ENCODE measurements at places on chromosomes 13 and 19.
A peak's percentile ranks its signal among the peaks of the same experiment; 100 is the strongest.

DNA sequence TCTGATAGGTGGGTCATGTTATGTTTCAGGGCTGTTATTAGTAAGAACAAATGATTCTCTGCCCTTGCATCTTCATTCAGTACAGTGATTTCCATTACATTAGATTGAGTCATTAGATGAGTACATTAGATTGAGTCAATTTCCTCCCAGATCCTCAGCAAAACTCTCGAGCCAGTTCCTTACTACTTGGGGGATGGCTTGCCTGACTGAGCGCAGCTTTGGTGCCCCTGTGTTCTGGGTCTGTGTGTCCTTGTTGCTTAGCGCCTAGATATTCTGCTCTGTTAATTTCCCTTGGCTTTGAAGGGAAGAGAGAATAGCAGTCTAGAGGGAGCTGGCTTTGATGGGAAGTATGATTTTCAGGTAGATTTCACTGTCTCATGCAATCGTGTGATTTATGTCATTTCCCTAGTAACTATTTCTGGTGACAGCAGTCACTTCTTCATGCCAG is 19.1 kb upstream of the SCEL start:
- no peak overlapping the region for H3K27ac ChIP-seq
- H3K36me3 ChIP-seq, result no peaks in the 10 kb centered on the region
- no peaks in the 10 kb centered on the region for H3K4me1 ChIP-seq
- no peaks in the 10 kb centered on the region for H3K27me3 ChIP-seq

DNA sequence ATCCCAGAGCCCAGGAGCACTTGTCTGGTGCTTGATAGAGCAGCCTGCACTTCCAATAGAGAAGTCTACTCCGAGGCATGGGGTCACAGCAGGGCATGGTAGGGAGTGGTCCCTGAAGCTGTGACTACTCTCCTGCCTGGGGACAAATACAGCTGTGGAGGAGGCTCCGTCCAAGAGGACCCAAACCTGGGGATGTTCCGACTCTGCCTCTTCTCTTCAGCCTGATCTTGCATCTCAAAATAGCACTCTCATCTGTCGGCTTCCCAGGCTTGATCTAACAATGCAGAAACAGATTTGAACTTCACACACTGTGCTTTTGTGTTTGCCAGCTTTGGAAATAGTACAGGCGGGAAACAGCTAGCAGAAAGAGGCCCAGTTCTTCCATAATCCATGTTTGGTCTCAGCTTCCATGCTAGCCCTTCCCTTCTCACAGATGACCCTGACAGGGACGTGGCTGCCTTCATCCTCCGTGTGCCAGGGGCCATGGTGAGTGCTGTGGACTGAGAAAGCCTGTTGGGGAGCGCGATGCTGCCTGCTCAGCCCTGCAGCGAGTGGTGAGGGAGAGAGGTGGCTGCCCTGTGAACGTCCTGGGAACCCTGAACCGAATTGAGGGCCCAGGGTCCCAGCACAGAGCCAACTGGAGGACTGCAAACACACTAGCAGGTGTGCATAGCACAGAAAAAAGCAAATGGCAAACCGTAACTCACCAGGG is 150.3 kb upstream of the GPR12 start:
- no peak overlapping the region for H3K27ac ChIP-seq
- H3K36me3 ChIP-seq, result no peaks in the 10 kb centered on the region
- peaks cover 4% of the 10 kb centered on the region for H3K27me3 ChIP-seq
- H3K4me3 ChIP-seq, result no peak overlapping the region
- DNase-seq, result no peak

GRCh38 chr19:17755443-17755890 is 4.2 kb downstream of the FCHO1 start:
- H3K4me1 ChIP-seq, result no peaks in the 10 kb centered on the region

- no peak for DNase-seq
- no peak overlapping the region for H3K27ac ChIP-seq
- no peak overlapping the region for H3K4me3 ChIP-seq
- peaks cover 7% of the 10 kb centered on the region for H3K4me1 ChIP-seq
- no peaks in the 10 kb centered on the region for H3K36me3 ChIP-seq
- H3K27me3 ChIP-seq, result no peaks in the 10 kb centered on the region
Observed at GRCh38 chr19:35710784-35711723, 6.7 kb downstream of the ZBTB32 start.

GRCh38 chr13:27997904-27998522 is 9.5 kb upstream of the URAD start:
- H3K4me3 ChIP-seq, result no peak overlapping the region
- no peaks in the 10 kb centered on the region for H3K36me3 ChIP-seq
- H3K27me3 ChIP-seq, result no peaks in the 10 kb centered on the region
- H3K4me1 ChIP-seq, result no peaks in the 10 kb centered on the region

- no peak overlapping the region for H3K27ac ChIP-seq
- no peaks in the 10 kb centered on the region for H3K4me1 ChIP-seq
Observed at GRCh38 chr19:33689868-33690267, 68.1 kb downstream of the CHST8 start.

DNA sequence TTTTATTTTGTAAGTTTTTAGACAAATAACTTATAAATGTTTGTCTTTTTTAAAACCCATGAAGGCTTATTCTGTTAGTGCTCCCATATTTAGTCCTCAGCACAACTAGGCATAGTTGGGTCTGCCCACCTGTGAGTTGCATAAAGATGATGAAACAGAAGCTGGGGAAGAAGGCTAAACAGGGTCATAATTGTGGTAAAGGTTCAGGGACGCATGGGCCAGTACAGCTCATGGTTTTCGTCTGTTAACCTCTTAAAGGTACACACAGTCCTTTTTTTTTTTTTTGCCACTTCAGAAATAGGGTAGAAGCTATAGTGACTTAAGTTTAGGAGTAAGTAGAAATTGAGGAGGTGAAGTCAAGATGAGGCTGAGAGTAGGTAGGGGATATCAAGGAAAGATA is 58.3 kb downstream of the TM9SF2 start:
- no peaks in the 10 kb centered on the region for H3K27me3 ChIP-seq
- H3K4me3 ChIP-seq, result no peak overlapping the region
- H3K4me1 ChIP-seq, result no peaks in the 10 kb centered on the region
- H3K27ac ChIP-seq, result no peak overlapping the region
- peaks cover 3% of the 10 kb centered on the region for H3K36me3 ChIP-seq

- H3K36me3 ChIP-seq, result no peaks in the 10 kb centered on the region
- H3K27ac ChIP-seq, result no peak overlapping the region
- no peak for DNase-seq
- H3K4me3 ChIP-seq, result no peak overlapping the region
- no peaks in the 10 kb centered on the region for H3K27me3 ChIP-seq
Observed at GRCh38 chr13:58056426-58056825, 424.9 kb downstream of the PCDH17 start.

DNA sequence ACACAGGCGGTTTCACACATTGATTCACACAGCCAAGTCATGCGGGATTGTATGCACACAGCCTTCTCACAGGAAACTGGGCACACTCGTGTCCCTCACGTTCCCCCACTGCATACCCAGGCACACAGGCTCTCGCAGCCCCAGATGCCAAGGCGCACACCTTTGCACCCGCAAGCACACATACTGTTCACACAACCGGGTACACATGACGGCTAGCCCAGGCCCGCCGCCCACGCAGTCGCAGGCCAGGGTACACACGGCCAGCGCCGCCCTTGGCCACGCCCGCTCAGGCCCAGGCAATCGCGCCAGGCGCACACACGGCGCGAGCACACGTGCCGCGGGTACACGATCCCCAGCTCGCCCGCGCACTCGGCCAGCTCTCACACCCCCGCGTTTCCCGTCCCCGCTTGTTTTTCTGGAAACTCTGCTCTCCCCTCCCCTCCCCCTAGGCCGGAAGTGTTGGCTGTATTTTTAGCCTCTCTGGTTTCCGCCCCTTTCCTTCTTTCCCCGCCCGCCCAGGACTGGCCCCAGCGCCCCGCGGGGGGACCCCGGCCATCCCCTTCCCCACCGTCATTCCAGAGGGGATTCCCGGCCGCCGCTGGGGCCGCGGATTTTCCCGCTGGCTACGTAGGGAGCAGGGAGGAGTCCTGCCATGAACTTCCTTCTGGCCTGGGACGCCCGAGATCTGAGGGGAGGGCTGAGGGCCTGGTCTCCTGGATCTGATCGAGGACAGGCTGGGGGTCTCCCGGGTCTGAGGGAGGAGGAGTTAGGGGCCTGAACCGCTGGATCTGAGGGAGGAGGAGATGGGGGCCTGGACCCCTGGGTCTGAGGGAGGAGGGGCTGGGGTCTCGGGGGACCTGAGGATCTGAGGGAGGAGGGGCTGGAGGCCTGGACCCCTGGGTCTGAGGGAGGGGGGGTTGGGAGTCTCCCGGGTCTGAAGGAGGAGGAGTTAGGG is 4.0 kb upstream of the ZFP36 start:
- peak overlapping the region; percentile 100 for H3K27ac ChIP-seq
- no peaks in the 10 kb centered on the region for H3K36me3 ChIP-seq
- H3K4me3 ChIP-seq, result peak overlapping the region; percentile 62
- DNase-seq, result peak; percentile 94
- H3K4me1 ChIP-seq, result no peaks in the 10 kb centered on the region

- H3K4me1 ChIP-seq, result no peaks in the 10 kb centered on the region
- no peak for DNase-seq
- H3K27me3 ChIP-seq, result no peaks in the 10 kb centered on the region
- no peak overlapping the region for H3K27ac ChIP-seq
- no peaks in the 10 kb centered on the region for H3K36me3 ChIP-seq
Observed at GRCh38 chr13:46529216-46529919, 23.6 kb upstream of the LRCH1 start.

DNA sequence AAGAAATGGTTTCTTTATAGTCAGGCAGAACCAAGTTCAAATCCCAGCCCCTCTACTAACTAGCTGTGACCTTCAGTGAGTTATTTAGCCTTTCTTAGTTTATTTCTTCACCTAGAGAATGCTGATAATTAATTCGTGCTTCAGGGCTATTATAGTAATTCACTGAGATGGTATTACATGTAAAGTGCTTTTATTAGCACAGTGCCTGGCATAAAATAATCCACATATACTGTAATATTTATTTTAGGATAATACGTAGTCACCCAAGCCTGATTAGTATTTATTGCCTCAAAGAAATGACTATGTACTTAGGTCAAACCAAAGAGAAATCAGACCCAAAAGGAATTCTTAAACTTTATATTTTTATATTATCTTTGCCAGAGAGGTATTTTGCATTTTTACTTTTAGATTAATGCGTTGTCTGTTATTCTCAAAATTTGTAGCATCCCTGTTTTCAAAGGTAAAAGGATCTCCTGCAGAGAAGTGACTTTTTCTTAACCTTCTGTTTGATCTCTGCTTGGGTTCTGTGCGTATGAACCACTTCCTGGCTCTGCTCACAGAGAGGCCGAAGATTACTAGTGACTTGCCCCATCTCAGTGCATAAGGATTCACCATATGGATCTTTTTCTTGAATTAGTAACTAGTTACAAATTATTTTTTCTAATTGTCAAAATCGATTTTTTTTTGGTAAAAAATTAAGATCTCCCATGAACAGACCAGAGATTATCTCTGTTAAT is 19.7 kb downstream of the UBAC2 start:
- H3K4me1 ChIP-seq, result no peaks in the 10 kb centered on the region
- H3K27me3 ChIP-seq, result no peaks in the 10 kb centered on the region
- no peak overlapping the region for H3K27ac ChIP-seq
- no peak overlapping the region for H3K4me3 ChIP-seq
- H3K36me3 ChIP-seq, result no peaks in the 10 kb centered on the region

- no peaks in the 10 kb centered on the region for H3K4me1 ChIP-seq
- H3K27ac ChIP-seq, result no peak overlapping the region
- no peaks in the 10 kb centered on the region for H3K36me3 ChIP-seq
- DNase-seq, result peak; percentile 30
- H3K27me3 ChIP-seq, result no peaks in the 10 kb centered on the region
Observed at GRCh38 chr19:13212759-13213330, 62.6 kb downstream of the IER2 start.

DNA sequence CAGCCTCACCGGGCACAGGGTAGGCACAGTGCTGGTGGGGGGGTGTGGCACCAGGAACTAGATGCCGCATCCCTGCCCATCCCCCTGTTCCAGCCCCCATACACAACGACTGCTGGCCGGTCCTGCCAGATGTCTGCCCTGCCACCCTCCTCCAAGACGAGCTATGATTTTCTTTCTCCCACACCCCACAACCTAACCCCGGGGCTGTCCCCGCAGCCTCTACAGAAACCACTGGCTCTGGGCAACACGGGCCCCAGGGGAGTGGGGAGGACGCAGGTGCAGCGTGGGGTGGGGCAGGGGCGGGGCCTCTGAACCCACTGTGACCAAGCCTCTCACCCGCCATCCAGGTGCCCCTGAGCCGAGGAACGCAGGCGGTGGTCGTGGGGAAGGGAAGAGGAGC is 15.5 kb downstream of the PGLS start:
- peaks cover 17% of the 10 kb centered on the region for H3K27me3 ChIP-seq
- H3K4me3 ChIP-seq, result no peak overlapping the region
- H3K27ac ChIP-seq, result no peak overlapping the region
- no peaks in the 10 kb centered on the region for H3K36me3 ChIP-seq

DNA sequence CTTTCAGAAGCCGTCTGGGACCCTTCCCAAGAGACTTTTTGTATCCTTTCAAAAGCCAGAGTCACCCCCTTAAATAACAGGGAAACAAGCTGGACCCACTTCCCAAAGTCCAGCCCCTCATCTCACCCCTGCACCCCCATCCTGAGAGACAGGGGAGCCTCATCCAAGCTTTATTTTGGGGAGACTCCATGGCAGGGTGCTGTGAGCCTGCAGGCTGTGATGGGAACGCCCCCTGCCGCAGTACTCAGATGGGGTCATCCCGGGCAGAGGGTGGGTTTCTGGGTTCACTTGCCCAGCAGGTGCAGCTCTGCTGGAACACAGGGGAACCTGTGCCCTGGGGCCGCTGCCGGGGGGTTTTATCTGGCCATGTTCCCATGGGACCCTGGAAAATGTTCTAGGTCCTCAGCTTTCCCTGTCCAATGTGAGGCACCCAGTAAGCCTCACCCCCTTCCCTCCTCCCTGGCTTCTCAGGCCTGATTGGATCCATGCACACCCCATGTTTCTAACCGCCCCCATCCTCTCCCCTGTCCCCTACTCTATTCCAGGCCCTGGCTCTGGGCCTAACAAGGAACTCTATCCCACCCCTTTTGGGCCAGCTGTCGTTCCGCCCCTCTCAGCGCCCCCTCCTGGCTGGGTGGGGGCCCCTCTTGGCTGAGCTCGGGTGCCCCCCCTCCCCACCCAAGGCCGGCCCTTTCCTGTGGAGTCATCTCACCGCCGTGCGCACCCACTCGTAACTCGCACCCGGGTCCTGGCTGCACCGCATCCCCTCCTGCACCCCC is 1.0 kb downstream of the HIF3A start:
- H3K36me3 ChIP-seq, result no peaks in the 10 kb centered on the region
- peaks cover 36% of the 10 kb centered on the region for H3K4me1 ChIP-seq
- peak overlapping the region; percentile 59 for H3K27ac ChIP-seq
- H3K27me3 ChIP-seq, result no peaks in the 10 kb centered on the region
- H3K4me3 ChIP-seq, result peak overlapping the region; percentile 55
- peak; percentile 69 for DNase-seq
